Midbrain (tissue), 1 donor: ENCODE measurements at places on chromosomes 7 and 10.
A peak's percentile ranks its signal among the peaks of the same experiment; 100 is the strongest.

- no peak for DNase-seq
These were observed 206.3 kb downstream of the FANK1 start for GRCh38 chr10:126102636-126103035.

GRCh38 chr7:128165927-128166420, 75.1 kb upstream of the LEP start:
- no peak for DNase-seq

- no peak for DNase-seq
These were observed 31.2 kb upstream of the IKZF1 start for GRCh38 chr7:50273301-50273700.

DNA sequence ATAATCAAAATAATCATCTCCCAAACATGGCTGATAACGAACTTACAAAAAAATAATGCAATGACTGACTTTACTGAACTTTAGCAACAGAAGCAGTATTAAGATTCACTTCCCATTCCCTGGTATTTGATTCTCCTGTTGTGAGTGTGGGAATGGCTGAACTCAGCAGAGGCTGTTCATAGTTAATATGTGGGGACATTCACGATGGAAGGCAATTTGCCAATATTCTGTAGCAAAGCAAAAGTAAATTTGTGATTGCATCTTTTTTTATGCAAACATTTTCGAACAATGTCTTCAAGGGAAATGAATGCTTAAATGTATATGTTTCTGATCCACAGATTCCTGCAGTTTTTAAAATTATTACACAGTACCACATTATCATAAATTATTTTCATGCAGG, 431.7 kb upstream of the KLF6 start:
- no peak for DNase-seq

DNA sequence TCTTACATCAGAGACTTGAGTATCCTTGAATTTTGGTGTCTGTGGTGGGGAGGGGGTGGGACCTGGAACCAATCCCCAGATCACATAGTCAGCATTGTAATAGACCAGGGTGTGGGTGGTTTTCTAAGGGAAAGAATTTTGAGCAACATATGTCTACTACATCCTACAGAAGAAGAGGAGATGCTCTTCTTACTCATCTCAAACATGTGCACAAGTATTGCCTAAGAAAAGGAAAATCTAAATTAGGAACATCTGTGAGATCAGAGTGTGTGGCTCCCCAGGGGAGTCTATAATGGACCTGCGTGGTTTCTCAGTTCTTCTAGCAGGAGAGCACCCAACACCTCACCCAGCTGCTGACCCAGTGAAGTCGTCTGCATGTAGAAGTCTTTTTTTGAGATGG, 148.8 kb downstream of the CCDC3 start:
- no peak for DNase-seq

- DNase-seq: no peak
These were observed 82.8 kb downstream of the MAPK8 start for GRCh38 chr10:48389272-48389671.

GRCh38 chr10:58894929-58895328, 281.5 kb upstream of the PHYHIPL start:
- no peak for DNase-seq

- no peak for DNase-seq
These were observed 142.7 kb downstream of the TNS3 start for GRCh38 chr7:47439181-47439667.

GRCh38 chr10:17088118-17088806, 41.3 kb downstream of the CUBN start:
- DNase-seq: no peak

DNA sequence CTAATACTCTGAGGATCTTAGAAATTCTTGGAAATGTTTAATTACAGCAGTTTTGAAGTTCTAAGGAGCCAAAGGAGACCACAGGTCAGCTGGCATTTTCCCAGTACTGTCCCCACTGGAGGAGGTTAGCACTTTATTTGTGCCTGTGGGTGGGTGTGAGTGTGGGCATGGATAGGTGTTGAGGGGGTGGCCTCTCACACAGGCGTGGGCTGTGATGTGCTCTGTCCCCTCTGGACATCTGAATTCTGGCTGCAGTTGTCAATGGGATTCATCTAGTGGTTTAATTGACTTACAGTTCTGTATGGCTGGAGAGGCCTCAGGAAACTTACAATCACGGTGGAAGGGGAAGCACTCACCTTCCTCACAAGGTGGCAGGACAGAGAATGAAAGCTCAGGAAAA, 135.4 kb upstream of the NAMPT start:
- no peak for DNase-seq

DNA sequence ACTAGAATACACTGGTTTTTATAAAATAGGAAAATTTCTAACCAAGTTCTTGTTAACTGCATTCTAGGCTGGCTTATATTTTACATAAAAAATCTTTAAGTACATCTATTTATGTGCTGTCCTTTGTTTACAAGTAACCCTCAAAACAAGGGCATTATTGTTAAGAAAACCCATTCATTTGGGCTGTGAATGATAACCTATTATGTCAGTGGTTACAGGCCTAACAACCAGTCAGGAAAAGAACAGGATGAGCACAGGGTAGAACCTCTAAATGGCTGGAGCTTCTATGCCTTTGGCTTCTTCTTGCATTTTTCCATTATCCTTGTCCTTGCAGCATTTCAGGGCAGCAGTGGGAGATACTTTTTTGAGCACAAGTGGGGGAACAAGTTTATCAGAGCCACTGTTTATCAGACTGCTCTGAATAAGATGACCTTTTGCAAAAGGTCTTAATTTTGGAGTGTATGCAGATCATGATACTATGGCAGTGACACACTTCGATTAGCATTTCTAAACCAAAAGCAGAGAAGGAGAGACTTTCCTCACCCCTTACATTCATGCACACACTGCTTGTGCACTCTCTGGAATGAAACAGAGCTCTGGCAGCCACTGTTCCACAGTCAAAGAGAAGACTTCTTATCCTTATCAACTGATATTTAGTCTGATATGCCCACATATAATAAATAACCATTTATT, 10.9 kb downstream of the GPR37 start:
- DNase-seq: peak; percentile 77

- DNase-seq: no peak
These were observed 132.6 kb downstream of the CELF2 start for GRCh38 chr10:11150231-11150731.

DNA sequence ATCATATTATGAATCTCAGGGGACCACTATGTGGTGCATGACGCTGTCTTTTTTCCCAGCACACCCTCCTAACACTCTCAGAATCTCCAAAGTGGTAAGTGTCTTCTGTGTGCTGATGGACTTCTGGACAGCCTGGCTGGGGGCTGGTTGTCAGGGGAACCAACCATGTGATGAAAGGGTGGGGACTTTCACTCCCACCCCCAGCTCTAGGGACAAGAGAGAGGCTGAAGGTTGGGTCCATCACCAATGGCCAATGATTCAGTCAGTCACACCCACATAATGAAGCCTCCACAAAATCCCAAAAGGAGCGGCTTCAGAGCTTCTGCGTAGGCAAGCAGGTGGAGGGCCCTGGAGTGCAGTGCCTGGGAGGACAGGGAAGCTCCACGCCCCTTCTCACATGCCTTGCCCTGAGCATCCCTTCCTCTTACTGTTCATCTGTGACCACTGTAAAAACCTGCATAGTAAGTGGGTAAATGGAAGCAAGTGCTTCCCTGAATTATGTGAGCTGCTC, 44.6 kb downstream of the RASGEF1A start:
- DNase-seq: no peak

- DNase-seq: no peak
These were observed 148.8 kb upstream of the NPY start for GRCh38 chr7:24135003-24135817.

- DNase-seq: no peak
These were observed 13.4 kb downstream of the NIPSNAP2 start for GRCh38 chr7:55977831-55978230.

DNA sequence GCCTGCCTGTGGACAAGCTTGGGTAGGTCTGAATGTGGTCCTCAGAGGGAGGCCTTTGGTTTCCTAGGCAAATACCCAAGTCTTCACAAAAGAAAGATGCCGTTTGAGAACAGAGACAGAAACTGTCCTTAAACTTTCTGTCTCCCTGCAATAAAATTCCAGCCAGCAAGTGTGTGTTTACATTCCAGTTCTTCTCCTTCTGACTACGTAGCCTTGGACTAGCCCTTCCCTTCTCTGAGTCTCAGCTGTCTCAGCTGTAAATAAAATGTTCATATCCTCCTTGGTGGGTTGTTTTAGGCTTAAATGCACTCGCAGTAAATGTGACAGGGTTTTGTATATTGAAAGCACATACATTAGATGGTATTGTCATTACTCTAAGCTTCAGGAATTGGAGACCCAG, 561.2 kb upstream of the MKI67 start:
- DNase-seq: no peak

GRCh38 chr10:11285171-11285570, 267.5 kb downstream of the CELF2 start:
- no peak for DNase-seq

DNA sequence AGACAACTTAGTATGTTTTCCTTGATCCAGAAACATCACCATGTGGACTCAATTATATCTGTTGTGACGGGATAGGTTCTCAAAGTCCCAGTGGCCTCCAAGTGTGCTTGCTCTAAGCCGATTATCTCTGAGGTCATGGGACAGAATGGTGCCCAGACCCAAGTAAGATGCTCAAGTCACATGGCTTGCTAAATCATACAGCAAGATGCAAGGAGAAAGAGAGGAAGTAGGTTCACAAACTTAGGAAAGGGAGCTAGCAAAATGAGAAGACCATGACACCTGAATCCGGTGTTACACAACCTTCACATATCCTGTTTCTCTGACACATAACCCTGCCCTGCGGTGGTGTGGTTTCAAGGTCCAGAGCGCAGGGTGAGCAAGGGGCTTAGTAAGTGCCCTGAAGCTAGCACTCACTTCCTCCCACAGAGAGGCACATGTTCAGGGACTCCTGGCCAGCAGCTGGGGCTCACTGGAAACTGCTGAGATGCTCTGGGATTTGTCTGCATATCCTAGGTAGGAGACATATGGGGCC, 590.9 kb upstream of the ANKRD30A start:
- DNase-seq: no peak

GRCh38 chr10:133375357-133376115, 2.4 kb upstream of the ECHS1 start:
- peak; percentile 40 for DNase-seq

- DNase-seq: peak; percentile 53
These were observed at the start of gene CADPS2 for GRCh38 chr7:122886357-122887081. Gene CADPS2 (minus strand): TSS chr7:122886460. CDS start chr7:122886337, 123 bp downstream.

DNA sequence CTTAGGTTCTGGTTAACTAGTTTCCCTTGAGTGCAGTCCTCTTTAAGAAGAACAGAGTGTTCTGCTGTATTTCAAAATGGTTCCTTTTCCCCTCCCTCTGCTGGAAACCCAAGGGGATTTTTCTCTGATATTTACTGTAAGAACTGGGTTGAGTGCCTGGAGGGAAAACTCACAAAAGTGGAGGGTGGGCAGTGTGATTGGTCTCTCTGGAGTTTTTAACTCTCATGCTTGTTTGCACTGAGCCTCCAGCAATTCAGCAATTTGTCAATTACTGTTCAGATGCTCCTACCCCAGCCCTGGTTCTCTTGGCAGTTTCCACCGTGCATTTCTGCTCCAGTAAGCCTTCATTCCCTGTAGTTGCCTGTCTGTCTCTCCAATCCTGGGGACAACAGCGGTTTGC, 273.4 kb upstream of the SORCS1 start:
- DNase-seq: no peak

GRCh38 chr10:59538623-59539022, 171.0 kb downstream of the SLC16A9 start:
- DNase-seq: no peak

GRCh38 chr10:70954381-70955176, 66.2 kb upstream of the PCBD1 start:
- no peak for DNase-seq

GRCh38 chr10:77611670-77612069, 25.9 kb downstream of the KCNMA1 start:
- DNase-seq: no peak

- no peak for DNase-seq
These were observed 60.9 kb upstream of the ADRB1 start for GRCh38 chr10:113982769-113983168.

- peak; percentile 41 for DNase-seq
These were observed 19.7 kb downstream of the SMURF1 start for GRCh38 chr7:99124236-99124635.

DNA sequence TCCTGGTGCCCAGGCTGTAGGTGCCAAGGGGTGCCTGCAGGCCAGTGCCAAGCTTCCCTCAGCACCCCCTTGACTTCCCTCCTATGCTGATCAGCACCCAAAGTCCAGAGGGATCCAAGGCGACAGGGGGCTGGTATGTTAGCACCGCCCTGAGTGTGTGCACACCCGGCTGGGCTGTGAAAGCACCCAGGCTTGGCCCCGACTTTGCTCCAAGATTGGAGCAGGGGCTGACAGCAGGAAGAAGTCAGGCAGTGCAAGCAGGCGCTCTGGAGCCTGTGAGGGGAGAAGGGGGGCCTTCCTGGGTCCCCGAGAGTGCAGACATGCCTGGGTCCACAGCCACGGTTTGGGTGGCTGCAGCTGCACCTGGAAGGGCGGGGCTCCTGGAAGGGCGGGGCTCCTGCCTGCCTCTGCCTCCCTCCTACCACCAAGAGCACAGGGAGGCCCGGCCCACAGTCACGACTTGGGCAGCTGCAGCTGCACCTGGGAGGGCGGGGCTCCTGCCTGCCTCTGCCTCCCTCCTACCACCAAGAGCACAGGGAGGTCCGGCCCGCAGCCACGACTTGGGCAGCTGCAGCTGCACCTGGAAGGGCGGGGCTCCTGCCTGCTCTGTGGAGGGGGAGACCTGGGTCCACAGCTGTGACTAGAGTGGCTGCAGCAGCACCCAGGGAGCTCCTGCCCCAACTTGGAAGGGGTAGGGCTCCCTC, 30.2 kb upstream of the ZMYND11 start:
- no peak for DNase-seq

DNA sequence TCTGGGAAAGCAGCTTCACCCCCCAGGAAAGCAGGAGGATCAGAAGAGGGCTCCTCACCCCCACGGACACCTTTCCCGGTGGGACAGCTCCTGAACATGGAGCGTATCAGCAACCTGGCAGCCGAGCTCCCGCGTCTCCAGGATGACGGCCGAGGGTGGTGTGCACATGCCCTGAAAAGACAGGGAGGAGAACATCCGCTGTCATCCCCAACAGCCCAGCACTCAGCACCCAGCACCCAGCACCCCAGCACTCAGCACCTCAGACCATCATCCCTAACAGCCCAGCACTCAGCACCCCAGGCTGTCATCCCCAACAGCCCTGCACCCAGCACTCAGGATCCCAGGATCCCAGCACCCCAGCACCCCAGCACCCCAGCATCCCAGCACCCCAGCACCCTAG, 3.9 kb upstream of the CFAP46 start:
- DNase-seq: no peak

DNA sequence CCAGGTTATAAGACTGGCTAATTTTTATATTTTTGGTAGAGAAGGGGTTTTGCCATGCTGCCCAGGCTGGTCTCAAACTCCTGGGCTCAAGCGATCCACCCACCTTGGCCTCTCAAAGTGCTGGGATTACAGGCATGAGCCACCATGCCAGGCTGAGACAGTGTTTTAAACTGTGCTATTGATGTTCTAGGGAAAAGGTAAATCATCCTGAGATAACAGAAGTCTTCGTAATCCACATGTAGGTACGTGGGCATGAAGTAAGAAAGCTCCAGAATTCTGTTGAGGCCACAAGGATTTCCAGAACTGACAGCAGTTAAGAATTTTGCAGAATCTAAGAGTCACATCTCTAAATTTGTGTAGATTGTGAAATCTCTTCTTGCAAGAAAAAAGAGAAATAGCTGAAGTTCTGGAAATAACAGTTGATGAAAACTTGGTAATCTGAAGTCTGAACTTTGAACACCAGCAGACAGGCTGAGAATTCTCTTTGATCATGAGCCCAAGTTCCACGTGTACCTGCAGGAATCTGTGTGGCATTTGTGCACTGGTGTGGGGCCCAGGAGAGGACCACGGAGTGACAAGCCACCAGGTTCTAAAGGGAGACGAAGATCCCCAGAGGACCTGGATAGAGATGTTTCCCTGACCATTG, 24.6 kb downstream of the C7orf33 start:
- DNase-seq: no peak
